ENCODE measurements at places on chromosomes 2 and 18.

GRCh38 chr2:15893689-15894480 lies 46.5 kb upstream of the MYCN start:
- DNase-seq, result no peak

GRCh38 chr18:57819671-57820460 lies 16.8 kb upstream of the ATP8B1 start:
- no peak for DNase-seq

DNA sequence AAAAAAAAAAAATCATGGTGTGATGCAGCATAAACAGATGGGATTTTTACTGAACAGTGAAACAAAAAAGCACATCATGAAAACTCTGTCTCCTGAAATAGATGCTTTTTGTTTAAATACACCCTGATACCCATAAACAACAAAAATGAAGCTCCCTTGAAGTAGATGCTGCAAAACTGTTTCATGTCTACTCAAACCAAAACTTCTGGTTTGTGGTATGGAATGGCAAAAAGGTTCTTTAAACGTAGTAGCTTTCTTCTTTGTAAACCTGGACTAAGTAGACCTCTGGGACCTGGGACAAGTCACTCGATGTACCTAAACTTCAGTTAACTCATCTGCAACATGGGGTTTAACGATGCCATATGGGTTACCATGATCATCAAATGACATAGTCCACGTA lies 64.4 kb upstream of the RAPH1 start:
- no peak for DNase-seq

GRCh38 chr2:25232248-25232825 lies 64.0 kb upstream of the POMC start:
- DNase-seq, result no peak

DNA sequence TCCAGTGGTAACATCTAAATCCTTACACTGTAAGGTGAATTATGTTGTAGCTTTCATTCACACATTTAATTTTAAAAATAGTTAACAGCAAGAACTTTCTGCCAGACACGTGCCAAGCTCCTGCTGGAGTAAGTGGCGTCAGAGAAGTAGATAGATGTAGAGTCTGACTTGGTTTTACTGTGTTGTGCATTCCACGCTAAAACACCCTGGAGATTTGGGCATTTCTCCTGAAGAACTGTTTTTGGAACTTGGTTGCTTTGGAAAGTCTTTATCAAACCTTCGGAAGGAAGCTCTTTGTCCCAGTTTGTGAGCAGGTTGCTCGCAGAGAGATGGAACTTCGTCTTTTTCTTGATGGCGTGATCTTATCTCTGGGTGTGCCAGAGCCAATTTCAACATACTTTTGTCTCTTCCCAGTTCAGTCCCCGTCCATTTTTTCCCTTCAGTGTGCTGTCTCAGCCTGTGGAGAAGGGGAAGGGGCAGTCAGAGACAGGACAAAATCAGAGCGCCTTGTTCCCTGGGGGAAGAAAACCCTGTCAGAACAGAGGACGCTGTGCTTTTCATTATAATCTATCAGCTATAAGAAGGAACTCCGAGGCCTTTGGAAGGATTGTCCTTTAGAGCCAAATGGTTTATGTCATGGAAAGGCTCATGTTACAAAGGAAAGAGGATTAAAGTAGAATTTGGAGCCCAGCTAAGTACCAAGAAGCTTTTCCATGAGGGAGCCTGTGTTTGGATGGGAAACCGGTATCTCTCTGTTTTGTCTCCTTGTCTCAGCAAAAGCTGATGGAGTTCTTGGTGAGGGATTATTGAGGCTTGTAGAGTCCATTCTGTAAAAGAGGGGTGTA lies 18.9 kb downstream of the GRHL1 start:
- no peak for DNase-seq

GRCh38 chr2:529424-529823 lies 147.8 kb downstream of the TMEM18 start:
- DNase-seq, result no peak

DNA sequence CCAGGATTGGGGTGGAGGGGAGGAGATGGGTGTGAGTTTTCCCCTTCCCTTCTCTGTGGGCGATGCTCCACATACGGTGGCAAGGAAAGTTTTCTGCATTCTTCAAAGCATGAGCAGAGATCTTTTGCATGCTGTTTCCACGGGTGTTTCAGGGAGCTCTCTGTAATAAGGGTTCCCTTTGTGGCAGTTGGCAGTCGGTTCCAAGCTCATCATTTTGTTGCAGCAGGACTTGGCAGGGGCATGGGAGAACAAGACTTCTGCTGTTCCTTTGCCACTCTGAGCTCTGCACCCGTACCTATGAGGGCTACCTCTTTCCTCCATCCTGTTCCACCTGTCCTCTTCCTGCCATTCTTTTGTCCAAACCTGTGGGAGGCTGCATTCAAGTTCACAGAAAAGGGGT lies 71.3 kb upstream of the SPRED2 start:
- no peak for DNase-seq
